ENCODE measurements at places on chromosomes 5 and 9.

GRCh38 chr9:120928483-120929228 lies 2.1 kb upstream of the TRAF1 start:
- peak; percentile 60 for DNase-seq

DNA sequence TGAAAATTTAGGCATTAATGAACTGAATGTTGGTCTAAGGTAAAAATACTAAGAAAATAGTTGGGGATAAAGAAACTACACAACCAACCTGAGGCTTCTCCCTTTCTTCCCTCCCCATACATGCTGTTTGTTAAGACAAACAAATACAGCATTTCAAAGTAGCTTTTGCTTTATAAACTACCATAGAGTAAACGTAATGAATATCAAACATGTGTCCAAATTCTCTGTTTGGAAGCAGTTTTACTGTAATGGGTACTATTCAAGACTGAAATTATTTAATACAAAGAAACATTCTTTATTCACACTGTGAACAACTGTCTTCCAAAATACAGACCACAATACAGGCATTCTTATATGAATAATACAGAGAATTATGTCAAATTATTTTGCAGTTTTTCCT lies 52.0 kb downstream of the SLC44A1 start:
- DNase-seq = no peak

- DNase-seq = no peak
These were observed 74.0 kb upstream of the PLPP1 start for GRCh38 chr5:55608595-55609349.

GRCh38 chr5:133122711-133123110 lies 70.9 kb downstream of the HSPA4 start:
- no peak for DNase-seq

All from HCEC 1CT (cell line).